ENCODE measurements at places on chromosomes 5 and 9. TPM values are rescaled to one million over a fixed set of nuclear protein-coding genes. Genes with fewer than 3 reads are reported as not detected.

- no peak for DNase-seq
Measured at GRCh38 chr5:32585122-32585445, 273 bp upstream of the SUB1 start.

- DNase-seq: no peak
Measured at GRCh38 chr5:102701748-102702147, 53.4 kb upstream of the PAM start.

DNA sequence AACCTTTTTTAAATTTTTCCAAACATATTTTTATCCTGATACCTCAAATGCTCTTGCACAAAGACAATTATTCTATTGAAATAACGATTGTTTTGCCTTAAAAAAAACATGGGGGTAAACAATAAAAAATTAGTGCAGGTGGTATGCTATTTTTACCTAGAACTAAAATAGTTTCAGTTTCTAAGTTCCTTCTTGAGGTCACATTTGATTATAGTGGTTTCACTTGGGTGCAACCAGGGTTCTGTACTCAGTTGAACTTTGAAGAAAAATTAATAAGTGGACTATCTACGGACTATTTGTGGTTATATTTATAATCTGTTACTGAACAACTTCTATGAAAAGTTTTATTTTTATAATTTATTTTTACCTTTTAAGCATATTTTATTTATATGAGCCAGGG lies 387.1 kb upstream of the IZUMO3 start:
- DNase-seq: no peak

SLC35A4 gene
- total RNA-seq: 76.4 TPM

DNA sequence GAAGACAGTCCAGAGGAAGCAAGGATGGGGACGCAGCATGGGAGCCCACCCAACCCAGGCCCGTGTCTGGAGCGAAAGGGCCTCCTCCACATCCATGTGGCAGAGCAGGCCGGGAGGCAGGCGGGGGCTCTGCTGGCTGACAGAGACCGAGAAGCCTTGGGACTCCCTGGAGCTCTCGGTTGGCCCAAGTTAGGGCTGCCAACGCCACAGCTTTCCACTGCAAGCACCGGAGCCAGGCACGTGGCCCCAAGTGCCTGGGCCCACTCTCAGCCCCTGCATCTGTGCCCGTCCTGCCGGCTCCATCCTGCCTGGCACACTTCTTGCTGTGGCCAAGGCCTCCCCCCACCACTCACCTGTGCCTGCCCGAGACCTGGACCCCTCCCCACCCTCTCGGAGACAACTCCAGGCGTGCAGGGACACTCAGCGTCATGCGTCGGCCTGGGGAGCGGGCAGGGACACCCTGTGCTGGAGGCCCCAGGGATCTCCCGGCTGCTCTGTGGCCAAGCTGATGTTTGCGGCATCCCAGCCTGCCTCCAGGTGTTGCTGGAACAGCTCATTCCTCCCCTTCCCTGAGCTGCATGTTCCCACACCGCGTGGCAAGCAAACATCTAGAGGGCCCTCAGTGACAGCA lies 31.5 kb downstream of the SLC6A3 start:
- peak; percentile 56 for DNase-seq

DNA sequence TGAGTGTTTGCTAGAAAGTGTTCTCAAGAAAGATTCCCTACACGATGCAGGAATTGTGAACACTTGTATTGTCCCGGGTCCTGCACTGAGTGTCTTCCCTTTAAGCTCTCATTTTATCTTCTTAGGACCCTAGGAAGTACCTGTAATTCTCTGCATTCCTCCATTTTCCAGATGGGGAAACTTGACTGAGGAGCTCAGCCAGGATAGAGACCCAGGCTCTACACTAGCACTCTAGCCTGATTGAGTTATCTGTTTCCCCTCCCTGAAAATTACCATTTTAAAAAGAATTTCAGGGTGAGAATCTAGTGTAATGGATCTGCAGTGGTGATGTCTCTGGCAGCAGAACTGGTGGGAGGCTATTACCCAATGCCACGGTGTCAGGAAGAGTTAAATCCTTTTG lies 453.9 kb downstream of the KDM4C start:
- DNase-seq: no peak

SLC27A4 gene
- total RNA-seq: 19.2 TPM

- no peak for DNase-seq
Measured at GRCh38 chr9:114263853-114264510, 58.9 kb upstream of the ORM1 start.

GRCh38 chr9:121721770-121722169 lies 70.3 kb downstream of the DAB2IP start:
- peak; percentile 68 for DNase-seq

SCGB3A2 gene
- not detected for total RNA-seq

NACC2 gene
- total RNA-seq: 37.0 TPM

DNA sequence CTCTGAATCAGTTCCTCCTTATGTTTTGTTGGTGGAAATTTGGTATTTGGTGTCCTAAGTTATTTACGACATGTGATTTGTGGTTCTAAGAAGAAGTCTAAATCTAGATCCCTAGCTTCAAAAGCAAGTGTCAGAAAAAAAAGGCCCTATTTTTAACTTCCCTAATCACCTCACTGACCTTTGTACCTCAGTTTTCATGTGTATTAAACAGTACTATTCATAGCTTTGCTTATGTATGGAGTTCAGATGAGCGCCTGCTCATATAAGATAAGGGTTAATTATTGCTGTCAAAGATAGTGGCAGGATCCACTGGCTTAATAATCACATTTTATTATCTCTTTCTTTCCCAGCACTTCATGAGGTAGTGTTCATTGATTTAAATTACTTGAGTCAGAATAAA lies 318.2 kb downstream of the PARP8 start:
- no peak for DNase-seq

- DNase-seq: no peak
Measured at GRCh38 chr9:114998326-114998725, 67.9 kb upstream of the TNFSF8 start.

FOXI1 gene
- total RNA-seq: not detected

DPYSL3 gene
- total RNA-seq: 22.1 TPM

GRCh38 chr9:119412399-119412798 lies 43.2 kb upstream of the BRINP1 start:
- no peak for DNase-seq

DNA sequence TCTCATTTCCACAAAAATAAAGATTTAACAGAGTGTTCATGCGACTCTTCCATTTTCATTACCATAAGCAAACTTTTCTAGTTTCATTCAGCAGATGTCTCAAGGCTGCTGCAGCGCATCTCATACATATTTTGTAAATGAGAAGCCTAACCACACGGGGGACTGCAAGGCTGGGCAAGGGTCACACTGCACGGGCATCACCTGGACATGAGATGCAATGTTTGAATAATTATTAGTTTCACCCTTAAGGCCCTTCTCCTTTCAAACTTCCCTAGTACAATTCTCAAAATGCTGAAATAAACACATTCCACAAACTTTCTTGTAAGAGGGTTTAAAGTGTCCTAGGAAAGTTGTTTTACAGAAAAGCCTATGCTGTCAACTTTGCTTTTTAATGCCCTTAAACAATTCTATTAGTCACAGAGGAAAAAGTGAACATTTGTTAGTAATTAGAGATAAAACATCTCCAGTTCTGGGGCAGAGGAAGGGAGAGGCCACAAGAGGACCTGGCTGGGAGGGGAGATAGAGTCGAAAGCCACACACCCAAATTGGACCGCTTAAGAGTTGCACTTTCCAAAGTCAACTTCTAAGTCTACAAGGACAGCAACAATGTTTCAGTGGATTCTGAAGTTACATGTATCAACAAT lies 1.3 kb downstream of the DENND1A start:
- DNase-seq: no peak

RGMB gene
- 15.4 TPM for total RNA-seq

DNA sequence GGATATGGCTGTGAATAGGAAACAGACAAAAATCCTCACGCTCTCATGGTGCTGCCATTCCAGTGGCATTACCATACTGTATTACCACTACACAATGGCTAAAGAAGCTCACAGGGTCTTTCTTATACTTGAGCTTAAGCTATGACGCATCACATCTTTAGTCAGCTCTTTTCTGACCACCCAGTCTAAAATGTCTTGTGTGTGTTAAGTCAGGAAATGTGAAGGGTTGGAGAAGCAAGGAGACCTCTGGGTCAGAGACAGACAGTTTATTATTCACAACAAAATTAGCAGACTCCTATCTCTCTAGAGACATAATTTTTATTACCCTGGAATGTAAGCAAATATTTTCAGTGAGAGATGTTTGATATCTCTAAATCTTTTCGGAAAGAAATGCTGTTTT lies 1583.2 kb upstream of the WWC1 start:
- DNase-seq: no peak

SPATA6L gene
- total RNA-seq: 0.38 TPM

- no peak for DNase-seq
Measured at GRCh38 chr5:162243651-162244050, 176.1 kb downstream of the GABRG2 start.

DNA sequence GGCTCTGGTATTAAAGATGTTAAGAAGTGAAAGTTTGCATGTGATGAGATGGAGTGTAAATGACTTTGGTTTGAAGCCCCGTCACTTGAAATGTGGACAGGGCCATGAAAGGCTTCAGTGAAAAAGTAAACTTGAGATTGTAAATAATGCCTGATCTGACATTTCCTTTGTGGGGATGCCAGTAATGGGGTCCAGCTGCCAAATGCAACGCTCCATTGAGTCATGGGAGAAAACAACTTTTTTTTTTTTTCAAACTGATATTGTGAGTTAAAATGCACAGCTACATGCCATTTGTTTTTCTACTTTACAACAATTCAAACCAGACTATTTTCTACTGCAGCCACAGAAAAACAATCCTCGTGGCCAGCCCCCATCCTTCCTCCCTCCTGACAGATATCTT lies 327.0 kb upstream of the TNC start:
- DNase-seq: no peak

DNA sequence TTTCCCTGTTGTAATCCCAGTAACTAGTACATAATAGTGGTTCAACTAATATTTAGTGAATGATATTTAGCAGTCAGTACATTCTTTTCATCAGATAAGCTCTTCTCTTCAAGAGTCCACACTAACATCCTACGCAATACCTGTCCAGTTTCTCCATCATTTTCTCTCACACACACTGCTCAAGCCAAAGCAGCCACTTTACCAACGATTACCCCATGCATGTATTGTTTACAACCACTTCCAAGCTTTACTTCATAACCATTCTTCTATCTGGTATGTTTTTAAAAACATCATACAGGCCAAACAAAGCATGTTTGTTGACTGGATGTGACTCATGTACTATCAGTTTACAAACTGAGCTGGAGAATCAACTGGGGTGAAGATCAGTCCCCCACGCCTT lies 7.3 kb downstream of the UBTD2 start:
- DNase-seq: no peak

PCDHGA7 gene
- total RNA-seq: 7.2 TPM

PTGER4 gene
- total RNA-seq: 8.5 TPM

DNA sequence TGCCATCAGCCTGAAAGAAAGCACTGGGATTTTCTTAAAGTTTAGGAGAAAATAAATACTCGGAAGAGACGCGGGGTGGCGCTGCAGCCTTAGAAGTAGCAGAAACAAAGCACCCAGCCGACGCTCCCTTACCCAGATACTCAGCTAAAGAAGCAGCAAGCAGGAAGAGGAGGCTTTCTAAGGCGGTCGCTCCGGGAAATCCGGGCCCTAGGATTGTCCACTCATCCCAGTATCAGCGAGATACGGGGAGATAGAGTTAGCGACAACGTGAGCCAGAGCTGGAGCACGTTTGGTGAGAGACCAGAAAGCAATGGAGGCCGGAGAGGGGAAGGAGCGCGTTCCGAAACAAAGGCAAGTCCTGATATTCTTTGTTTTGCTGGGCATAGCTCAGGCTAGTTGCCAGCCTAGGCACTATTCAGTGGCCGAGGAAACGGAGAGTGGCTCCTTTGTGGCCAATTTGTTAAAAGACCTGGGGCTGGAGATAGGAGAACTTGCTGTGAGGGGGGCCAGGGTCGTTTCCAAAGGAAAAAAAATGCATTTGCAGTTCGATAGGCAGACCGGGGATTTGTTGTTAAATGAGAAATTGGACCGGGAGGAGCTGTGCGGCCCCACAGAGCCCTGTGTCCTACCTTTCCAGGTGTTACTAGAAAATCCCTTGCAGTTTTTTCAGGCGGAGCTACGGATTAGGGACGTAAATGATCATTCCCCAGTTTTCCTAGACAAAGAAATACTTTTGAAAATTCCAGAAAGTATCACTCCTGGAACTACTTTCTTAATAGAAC lies at the start of gene PCDHB2:
Gene PCDHB2 (plus strand): TSS at position 135 of the 782 bp plus-strand sequence. CDS start 176 bp downstream, at position 311.
- peak; percentile 52 for DNase-seq

POLR3G gene
- 0.68 TPM for total RNA-seq

PDE8B gene
- total RNA-seq: 1.0 TPM

ECM2 gene
- 8.5 TPM for total RNA-seq

VCAN gene
- 41.2 TPM for total RNA-seq

DNA sequence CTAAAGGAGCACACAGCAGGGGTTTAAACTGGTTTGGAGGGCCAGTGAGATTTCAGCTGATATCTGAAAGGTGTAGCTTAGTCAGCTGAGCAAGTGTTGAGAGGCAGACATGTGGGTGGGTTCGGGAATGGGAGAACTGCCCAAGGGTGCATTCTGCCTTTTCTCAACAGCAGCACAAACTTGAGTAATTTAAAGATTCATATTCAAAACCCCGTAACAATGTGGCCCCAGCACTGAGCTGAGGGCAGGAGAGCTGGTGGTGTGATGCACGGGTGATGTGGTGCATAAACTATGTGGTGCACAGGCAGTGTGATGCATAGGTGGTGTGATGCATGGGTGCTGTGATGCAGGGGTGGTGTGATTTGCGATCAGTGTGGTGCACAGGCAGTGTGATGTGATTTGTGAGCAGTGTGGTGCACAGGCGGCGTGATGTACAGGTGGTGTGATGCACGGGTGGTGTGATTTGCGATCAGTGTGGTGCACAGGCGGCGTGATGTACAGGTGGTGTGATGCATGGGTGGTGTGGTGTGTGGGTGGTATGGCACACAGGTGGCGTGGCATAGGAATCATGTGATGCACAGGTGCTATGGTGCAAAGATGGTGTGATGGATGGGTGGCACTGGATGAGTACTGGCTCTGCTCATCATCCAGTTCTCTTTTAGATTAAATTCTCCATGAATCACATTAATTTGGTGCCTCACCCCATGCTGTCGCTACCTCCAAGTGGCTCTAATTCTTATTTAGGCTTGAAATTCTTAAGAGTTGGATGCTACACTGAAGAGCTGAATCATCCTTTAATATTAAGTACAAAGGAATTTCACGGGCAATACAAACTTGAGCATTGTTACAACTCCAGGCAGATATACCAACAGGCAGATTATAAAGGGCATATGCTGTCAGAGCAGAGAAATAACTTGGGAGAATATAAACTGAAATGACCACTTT lies 53.6 kb downstream of the DAP start:
- no peak for DNase-seq

PCDHB5 gene
- total RNA-seq: 1.6 TPM

IL5 gene
- total RNA-seq: not detected

DNA sequence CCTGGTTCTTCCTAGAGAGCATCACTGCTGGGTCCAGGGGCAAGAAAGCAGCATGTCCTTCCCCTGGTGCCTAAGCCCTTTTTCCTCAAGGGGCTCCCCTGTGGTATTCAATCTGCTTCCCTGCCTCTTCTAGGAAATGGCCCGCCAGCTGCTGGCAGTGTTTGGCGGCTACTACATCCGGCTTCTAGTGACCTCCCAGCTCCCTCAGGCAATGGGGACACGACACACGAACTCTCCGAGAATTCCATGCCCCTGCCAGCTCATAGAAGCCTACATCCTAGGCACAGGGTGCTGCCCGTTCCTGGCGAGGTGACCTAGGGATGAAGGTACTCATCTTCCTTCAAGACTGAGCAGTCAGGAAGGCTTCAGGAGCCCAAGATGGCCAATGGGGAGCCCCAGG lies 14.6 kb downstream of the TEX53 start:
- no peak for DNase-seq

GRCh38 chr5:132193165-132193694 lies 34.4 kb downstream of the P4HA2 start:
- DNase-seq: no peak

CCDC152 gene
- 1.4 TPM for total RNA-seq

Data from Right ventricle myocardium inferior (tissue), 1 donor.